ENCODE measurements at places on chromosomes 11 and 22.

GRCh38 chr22:27820896-27821866 is 19.6 kb upstream of the MN1 start:
- DNase-seq, result no peak

- no peak for DNase-seq
These were observed at the start of gene OR10G7 for GRCh38 chr11:124041254-124041653. OR10G7 (minus strand) TSS chr11:124041325; CDS start chr11:124039001, 2,324 bp downstream.

- no peak for DNase-seq
These were observed 321.7 kb upstream of the PLET1 start for GRCh38 chr11:112582366-112582765.

GRCh38 chr11:123573286-123573685 is 81.1 kb downstream of the SCN3B start:
- no peak for DNase-seq

GRCh38 chr22:31853736-31854495 is 90.4 kb upstream of the YWHAH start:
- no peak for DNase-seq

- DNase-seq, result no peak
These were observed 114.9 kb downstream of the ETS1 start for GRCh38 chr11:128472128-128473089.

- no peak for DNase-seq
These were observed 97.6 kb downstream of the KCNQ1 start for GRCh38 chr11:2542406-2542805.

GRCh38 chr22:47270463-47271135 is 508.1 kb downstream of the TBC1D22A start:
- DNase-seq, result no peak

DNA sequence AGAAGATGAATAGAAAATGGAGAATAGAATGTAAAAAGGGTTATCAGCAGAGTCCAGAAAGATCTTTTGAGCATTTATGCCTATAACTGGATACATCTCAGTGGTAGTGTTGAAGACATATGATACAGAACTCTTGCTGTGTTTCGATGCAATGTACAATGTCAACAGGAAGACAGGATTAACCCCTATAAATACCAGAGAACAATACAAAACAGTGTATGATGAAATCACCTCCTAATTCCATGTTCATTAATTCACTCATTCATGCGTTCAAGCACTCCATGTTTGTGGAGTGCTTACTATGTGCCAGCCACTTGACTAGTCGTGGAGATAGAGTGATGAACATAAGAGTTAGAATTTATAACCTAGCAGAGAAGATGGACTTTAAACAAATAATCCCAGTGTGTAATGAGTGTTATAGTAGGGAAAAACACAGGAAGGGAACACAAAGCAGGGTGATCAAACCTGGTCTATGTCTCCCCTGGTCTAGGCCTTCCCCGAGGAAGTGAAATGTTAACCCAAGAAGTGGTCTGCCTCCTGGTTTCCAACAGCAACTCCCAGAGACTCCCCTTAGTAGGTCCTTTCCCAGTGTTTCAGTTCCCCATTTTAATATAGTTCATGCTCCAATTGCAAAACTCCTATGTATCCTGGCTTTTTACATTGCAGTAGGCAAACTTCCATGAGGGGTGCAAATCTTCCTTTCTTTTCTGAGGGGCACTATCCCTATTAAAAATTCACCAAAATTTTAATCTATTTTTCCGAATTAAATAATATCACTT is 9.1 kb upstream of the SESN3 start:
- no peak for DNase-seq

- no peak for DNase-seq
These were observed 17.5 kb downstream of the GAB2 start for GRCh38 chr11:78400116-78400515.

DNA sequence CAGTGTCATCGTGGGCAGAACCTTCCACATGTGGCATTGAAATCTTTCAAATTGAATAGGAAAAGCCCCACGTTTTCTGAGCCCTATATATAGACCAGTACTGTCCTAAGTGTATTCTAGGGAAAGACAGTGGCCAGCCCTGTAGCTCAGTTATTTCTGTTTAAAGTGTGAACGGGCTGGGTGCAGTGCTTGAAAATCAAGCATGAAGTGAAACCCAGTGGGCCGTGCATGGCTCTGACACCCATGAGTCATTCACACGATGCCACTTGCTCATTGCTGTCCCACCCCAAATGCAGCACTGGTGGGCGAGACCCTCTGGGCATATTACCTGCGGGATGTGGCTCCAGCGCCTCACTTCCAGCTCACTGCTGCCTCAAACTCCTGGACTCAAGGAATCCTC is 29.8 kb upstream of the CCDC188 start:
- DNase-seq, result no peak

- no peak for DNase-seq
These were observed 1383.2 kb downstream of the BRD1 start for GRCh38 chr22:48444320-48445112.

DNA sequence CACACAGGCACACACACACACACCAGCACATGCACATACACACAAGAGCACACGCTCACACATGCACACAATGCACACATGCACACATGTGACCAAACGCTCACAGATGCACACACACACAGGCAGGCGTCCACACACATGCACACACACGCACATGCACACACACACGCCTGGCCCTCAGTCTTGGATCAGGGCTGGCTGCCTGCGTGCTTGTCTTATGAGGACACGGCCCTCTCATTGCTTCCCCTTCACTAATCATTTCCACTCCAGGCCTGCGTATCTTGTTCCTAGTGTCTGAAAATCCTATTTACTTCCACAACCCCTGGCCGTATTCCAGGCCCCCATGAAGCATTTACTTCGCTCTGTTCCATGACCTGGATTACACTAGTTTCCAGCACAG is 740.5 kb downstream of the BRD1 start:
- no peak for DNase-seq

GRCh38 chr22:30332551-30332950 is 5.8 kb upstream of the TBC1D10A start:
- no peak for DNase-seq

DNA sequence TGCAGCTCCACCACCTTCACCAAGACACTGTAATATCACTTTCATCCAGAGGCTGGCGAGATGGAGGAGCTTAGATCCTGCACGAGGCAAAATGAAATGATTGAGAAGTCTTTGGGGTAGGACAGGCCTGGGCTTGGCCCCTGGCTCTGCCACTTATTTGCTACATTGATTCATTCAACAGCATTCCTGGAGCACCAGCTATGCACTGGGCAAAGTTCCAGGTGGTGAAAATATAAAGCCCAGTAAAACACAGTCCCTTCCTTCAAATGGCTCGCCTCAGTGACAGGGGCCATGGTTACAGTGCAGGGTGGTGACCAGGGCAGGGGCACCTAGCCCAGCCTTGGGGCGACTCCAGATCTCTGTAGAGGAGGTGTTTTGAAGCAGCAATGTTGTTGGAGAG is 19.7 kb downstream of the ALX4 start:
- no peak for DNase-seq

DNA sequence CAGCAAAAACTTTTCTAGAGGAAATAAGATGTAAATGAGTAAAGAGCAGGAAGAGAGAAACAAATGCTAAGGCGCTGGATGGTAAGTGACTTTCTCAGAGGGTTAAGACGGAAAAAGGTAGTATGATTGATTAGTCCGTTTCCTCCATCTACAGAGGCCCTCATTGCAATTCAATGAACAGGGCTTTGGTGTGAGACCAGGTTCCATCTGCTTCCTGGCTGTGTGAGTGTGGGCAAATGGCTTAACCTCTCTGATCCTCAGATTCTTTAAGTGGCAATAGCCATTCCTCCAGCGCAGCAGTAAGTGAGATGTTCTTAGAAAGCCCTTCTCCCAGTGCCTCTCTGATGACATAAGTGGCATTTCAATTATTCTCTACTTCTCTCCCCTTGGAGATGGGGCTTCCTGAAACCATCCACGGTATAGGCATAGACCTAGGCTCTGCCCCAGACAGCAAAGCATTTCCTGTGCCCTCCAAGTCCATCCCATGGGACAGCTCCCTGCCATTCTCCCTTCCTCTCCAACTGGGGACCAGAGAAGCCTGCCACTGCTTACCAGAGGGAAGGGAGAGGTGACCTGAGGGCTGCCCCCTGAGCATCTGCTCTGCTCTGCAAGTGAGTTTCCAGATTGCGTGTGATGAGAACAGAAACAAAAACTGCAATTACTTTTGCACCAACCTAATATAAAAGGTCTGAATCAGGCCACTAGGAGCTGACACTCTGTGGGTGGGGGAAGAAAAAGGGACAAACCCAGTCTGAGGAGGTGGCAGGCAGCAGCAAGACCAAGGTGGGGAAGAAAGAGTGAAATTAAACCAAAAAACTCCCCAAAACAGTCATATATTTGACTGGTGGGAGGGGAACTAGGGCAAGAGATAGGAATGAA is 12.7 kb upstream of the CD44 start:
- DNase-seq, result no peak

Measured in NCI-H2081 (cell line).